ENCODE measurements at places on chromosomes 2 and 18.

DNA sequence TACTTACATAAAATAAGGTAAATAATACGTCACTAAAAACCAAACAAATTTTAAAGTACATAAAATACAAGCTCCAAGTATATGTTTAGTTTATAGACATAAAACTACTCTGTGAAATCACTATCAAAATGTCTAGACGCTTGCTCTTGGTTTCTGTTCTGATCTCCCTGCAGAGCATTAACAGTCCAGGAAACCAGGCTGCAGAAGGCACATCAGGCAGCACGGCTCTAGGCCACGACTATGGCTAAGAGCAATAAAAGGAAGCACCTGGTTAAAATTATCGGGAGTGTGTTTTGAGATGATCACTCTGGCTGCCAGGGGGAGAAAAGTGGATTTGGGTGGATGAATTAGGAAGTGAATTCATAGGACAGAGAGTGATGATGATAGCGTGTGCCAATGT is 196.0 kb upstream of the SPHKAP start:
- no peak overlapping the region for H3K27ac ChIP-seq
- no peak for DNase-seq
- no peaks in the 10 kb centered on the region for H3K36me3 ChIP-seq
- H3K4me3 ChIP-seq: no peak overlapping the region

- H3K4me1 ChIP-seq: no peaks in the 10 kb centered on the region
- H3K36me3 ChIP-seq: no peaks in the 10 kb centered on the region
- no peak overlapping the region for H3K27ac ChIP-seq
- no peak overlapping the region for H3K4me3 ChIP-seq
These were observed 27.0 kb upstream of the INO80D start for GRCh38 chr2:206112846-206113547.

GRCh38 chr2:47782381-47782670 is 619 bp upstream of the MSH6 start:
- H3K4me1 ChIP-seq: no peaks in the 10 kb centered on the region
- H3K36me3 ChIP-seq: peaks cover 6% of the 10 kb centered on the region
- peak overlapping the region; percentile 51 for H3K27ac ChIP-seq
- H3K4me3 ChIP-seq: peak overlapping the region; percentile 64

GRCh38 chr18:28040716-28041115 is 136.2 kb downstream of the CDH2 start:
- no peaks in the 10 kb centered on the region for H3K36me3 ChIP-seq
- DNase-seq: no peak
- H3K27ac ChIP-seq: no peak overlapping the region

DNA sequence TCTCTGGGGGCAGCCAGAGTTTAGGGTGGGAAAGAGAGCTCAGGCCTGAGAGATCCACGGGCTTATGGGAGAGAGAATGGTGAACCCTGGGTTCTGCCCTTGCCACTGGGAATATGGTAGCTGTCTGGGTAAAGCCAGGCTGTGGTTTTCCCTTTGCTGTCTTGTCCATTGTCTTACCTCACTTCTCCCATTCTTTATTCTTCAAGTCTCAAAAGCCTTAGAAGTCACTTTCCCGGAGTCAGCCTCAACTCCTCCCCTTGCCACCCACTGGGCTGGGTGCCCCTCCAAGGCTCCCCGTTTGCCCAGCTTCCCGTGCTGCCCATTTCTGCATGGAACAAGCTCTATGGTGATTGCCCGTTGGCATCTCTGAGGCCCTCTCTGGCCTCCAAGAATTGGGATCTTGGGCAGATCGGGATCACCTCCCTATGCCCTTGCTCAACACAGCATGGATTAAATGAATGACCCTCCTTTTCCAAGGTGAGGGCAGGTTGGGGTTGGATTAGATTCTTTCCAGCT is 228.2 kb downstream of the HAUS1 start:
- H3K4me3 ChIP-seq: no peak overlapping the region
- DNase-seq: no peak
- H3K4me1 ChIP-seq: no peaks in the 10 kb centered on the region
- no peaks in the 10 kb centered on the region for H3K27me3 ChIP-seq

DNA sequence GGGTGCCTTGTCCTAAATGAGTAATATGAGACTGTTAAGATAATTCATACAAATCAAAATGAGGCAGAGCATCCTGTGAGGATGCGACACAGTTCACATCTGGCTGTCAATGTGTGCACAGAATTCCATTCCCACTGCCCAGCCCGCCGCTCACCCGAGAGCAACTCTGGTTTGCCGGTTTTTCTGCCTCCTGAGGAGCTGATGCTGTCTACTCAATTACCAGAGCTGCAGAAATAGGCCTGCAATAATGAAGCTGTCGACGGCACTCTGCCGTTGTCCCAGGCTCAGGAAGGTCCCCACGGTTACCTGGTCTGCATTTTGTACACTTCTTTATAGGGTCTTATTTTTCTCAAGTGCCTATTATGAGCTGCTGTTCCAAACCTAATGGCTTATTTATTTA is 55.7 kb upstream of the LYPD1 start:
- H3K36me3 ChIP-seq: no peaks in the 10 kb centered on the region
- H3K4me1 ChIP-seq: no peaks in the 10 kb centered on the region
- H3K27ac ChIP-seq: no peak overlapping the region
- no peak overlapping the region for H3K4me3 ChIP-seq
- DNase-seq: no peak

GRCh38 chr2:203811491-203812221 is 55.9 kb upstream of the CTLA4 start:
- DNase-seq: peak; percentile 62
- no peak overlapping the region for H3K4me3 ChIP-seq
- no peaks in the 10 kb centered on the region for H3K36me3 ChIP-seq
- H3K27me3 ChIP-seq: no peaks in the 10 kb centered on the region

- H3K36me3 ChIP-seq: no peaks in the 10 kb centered on the region
- H3K4me1 ChIP-seq: no peaks in the 10 kb centered on the region
- no peak overlapping the region for H3K27ac ChIP-seq
- no peak overlapping the region for H3K4me3 ChIP-seq
- no peak for DNase-seq
- H3K27me3 ChIP-seq: no peaks in the 10 kb centered on the region
These were observed 11.1 kb upstream of the COL5A2 start for GRCh38 chr2:189190685-189191084.

GRCh38 chr18:22624176-22624575 is 206.5 kb upstream of the CTAGE1 start:
- H3K27ac ChIP-seq: no peak overlapping the region
- no peaks in the 10 kb centered on the region for H3K36me3 ChIP-seq
- DNase-seq: no peak

- no peak overlapping the region for H3K27ac ChIP-seq
- no peaks in the 10 kb centered on the region for H3K36me3 ChIP-seq
- H3K4me3 ChIP-seq: no peak overlapping the region
- no peaks in the 10 kb centered on the region for H3K27me3 ChIP-seq
These were observed 6.2 kb downstream of the STK39 start for GRCh38 chr2:168241208-168241607.

DNA sequence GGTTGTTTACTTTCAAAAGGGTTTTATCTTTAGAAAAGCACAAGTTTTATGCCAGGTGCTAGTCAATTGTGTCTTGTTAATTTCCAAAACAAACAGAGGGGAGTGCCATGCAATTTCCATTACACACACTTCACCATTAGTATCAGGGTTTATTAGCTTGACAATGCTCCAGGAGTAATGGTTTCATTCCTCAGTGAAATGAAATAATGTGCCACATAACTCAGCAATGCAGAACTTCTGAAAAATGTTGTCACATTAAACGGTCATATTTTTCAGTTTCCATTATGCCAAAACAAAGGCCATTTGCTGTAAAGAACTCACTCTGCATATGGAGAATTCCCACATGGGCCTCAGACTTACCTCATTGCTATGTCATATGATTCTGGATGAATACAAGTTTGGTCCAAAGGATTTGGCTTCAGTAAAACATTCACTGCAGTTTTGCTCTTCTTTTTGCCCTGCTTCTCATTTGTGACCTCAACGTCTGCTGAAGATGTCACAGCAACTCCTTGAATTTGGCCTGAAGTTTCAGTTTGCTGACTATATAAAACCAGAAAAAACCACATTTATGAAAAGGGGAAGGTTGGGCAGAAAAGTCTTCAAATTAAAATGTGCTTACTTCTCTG is 198.2 kb downstream of the SRBD1 start:
- no peaks in the 10 kb centered on the region for H3K36me3 ChIP-seq
- peaks cover 27% of the 10 kb centered on the region for H3K4me1 ChIP-seq
- H3K4me3 ChIP-seq: peak overlapping the region; percentile 33
- peak overlapping the region; percentile 93 for H3K27ac ChIP-seq

DNA sequence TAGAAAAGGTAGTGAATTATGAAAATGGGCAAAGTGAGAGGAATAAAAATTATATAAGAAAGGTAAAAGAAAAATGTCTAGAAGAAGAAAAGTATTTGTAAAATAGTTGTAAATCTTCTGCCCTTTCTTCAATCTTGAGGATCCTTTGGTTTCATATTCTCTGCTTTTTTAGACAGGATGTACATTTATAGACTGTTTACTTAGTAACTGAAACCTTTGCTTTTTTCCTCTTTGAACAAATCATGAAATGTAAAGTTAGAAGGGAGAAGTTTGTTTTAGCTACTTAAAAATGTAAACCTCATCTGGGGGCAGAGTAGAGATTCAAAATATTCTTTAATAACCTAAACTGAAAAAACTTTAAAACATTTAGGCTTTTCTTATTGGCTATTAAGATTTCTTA is 150.4 kb upstream of the ITGA4 start:
- H3K27me3 ChIP-seq: no peaks in the 10 kb centered on the region
- peak; percentile 69 for DNase-seq
- peaks cover 69% of the 10 kb centered on the region for H3K4me1 ChIP-seq
- peak overlapping the region; percentile 46 for H3K4me3 ChIP-seq

GRCh38 chr2:41926614-41927580 is 120.9 kb upstream of the PKDCC start:
- no peaks in the 10 kb centered on the region for H3K27me3 ChIP-seq
- no peak for DNase-seq
- H3K27ac ChIP-seq: no peak overlapping the region

DNA sequence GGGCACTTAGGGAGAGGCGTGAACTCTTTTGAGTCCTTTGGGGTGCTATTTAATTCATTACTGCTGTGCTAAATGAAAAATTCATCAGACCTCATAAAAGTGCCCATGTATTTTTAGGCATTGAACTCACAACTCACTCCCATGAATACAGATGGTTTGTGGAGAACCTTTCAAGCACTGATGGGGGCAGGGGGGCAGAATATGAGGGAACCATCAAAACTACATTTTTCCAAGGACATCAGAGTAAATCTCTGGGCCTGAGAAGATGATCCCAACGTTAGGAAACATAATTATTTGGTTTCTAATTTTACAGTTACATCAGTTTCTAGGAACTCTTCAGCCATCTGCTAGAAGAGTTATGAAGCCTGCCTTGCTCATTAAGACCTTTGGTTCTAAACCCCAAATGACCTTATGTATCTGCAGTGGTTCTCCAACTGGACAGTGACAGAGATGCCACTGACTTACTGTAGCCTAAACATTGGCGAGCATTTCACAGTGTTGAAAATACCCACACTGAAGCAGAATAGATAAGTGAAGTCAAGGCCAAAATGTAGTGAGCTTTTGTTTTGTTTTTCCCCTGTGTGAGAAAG is 90.8 kb downstream of the MYO1B start:
- no peak overlapping the region for H3K4me3 ChIP-seq
- no peaks in the 10 kb centered on the region for H3K36me3 ChIP-seq
- H3K27ac ChIP-seq: no peak overlapping the region
- H3K4me1 ChIP-seq: no peaks in the 10 kb centered on the region
- no peaks in the 10 kb centered on the region for H3K27me3 ChIP-seq

DNA sequence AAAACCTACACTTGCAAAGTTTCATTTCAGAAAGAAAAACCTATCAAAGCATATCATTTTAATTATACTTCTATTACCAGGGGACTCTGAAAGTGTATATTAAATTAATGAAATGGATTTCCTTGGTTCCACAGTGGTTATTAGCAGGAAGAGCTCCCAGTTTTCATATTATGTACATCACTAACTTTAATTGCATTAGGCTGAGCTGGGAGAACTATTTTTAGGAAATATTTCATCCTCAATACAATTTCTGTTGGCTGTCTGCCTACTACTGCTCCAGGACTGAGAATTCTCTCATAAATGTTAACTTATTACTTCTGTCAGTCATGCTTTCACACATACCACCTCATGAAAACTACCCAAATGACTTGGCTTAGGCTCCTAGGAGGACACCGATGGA is 301.4 kb downstream of the CMPK2 start:
- no peaks in the 10 kb centered on the region for H3K27me3 ChIP-seq
- H3K36me3 ChIP-seq: no peaks in the 10 kb centered on the region

DNA sequence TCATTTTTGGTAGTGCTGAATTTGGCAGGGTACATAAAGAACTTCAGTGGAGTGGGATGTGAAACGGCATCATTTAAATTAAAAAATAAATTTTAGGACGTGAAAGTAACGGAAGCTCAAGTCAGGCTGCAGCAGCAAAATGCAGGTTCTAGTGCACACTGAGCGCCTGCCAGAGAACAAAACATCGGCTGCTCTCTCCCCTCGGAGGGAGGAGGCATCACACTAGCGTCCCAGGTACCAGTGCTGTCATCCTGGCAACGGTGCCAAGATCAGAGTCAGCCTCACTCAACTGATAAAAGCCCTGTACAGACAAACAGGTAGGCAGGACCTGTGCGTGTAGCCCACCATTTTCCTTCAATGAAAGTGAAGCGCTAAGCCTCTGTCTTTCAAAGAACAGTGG is 261.5 kb downstream of the PTGR3 start:
- no peak overlapping the region for H3K4me3 ChIP-seq
- H3K27ac ChIP-seq: no peak overlapping the region
- H3K27me3 ChIP-seq: no peaks in the 10 kb centered on the region

GRCh38 chr2:41127351-41127750 is 675.5 kb upstream of the SLC8A1 start:
- no peak overlapping the region for H3K4me3 ChIP-seq
- H3K27me3 ChIP-seq: no peaks in the 10 kb centered on the region
- DNase-seq: no peak
- H3K4me1 ChIP-seq: no peaks in the 10 kb centered on the region
- no peaks in the 10 kb centered on the region for H3K36me3 ChIP-seq
- H3K27ac ChIP-seq: no peak overlapping the region

DNA sequence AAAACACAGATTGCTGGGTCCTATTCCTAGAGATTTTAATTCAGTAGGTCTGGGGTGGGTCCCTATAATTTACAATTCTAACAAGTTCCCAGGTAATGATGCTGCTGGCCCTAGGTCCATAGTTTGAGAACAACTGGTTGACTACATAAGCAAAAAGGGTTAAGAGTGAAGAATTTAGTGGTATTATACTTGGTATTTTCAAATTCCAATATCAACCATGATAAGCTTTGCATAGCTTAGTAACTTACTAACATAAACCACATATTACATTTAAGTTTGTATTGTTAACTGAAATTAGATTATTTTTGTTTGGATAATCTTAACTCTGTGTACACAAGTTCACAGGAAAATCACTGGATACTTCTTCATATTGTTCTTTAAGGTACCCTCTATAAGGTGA is 862.9 kb upstream of the ACVR2A start:
- H3K27ac ChIP-seq: no peak overlapping the region
- no peaks in the 10 kb centered on the region for H3K36me3 ChIP-seq
- H3K27me3 ChIP-seq: no peaks in the 10 kb centered on the region
- no peak for DNase-seq
- H3K4me1 ChIP-seq: no peaks in the 10 kb centered on the region
- H3K4me3 ChIP-seq: no peak overlapping the region

DNA sequence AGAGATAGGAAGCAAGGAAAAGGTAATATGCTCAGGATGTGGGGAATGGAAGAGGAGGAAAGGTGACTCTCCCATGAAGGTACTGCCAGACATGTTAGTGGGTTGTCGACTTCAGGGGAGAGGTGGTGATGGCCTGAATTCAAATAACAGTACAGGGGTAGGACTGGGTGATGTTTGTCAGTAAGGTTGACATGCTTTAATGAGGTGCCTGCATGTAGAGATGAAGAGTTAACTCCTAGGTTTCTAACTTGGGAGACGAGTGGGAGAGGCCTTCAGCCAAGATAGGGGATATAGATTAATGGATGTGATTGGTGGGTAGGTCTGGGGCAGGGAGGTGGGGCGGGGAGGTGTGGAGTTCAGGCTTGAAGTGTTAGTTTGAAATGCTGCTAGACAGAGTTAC is 2.6 kb downstream of the NAPG start:
- no peak overlapping the region for H3K27ac ChIP-seq
- no peaks in the 10 kb centered on the region for H3K36me3 ChIP-seq
- peaks cover 15% of the 10 kb centered on the region for H3K4me1 ChIP-seq
